ENCODE measurements at places on chromosomes 7 and 10. TPM values are rescaled to one million over a fixed set of nuclear protein-coding genes. Genes with fewer than 3 reads are reported as not detected.

Gene SORBS1
- total RNA-seq = 10.1 TPM

Gene MALSU1
- total RNA-seq = 58.1 TPM

Gene GOLGA7B
- total RNA-seq = 0.09 TPM

Gene PNLIPRP2
- 0.74 TPM for total RNA-seq

Gene UPK3BL2
- 0.21 TPM for total RNA-seq

Gene UCN3
- not detected for total RNA-seq

Gene EPHB4
- total RNA-seq = 106 TPM

Gene AFAP1L2
- 6.9 TPM for total RNA-seq

Gene JCAD
- total RNA-seq = 1.3 TPM

Gene ETV1
- 36.8 TPM for total RNA-seq

Gene CRPPA
- total RNA-seq = 1.4 TPM

Gene ANKMY2
- total RNA-seq = 68.5 TPM

Gene TYW1
- total RNA-seq = 23.1 TPM

Gene TFPI2
- total RNA-seq = 1.5 TPM

Gene ABCB4
- total RNA-seq = 0.50 TPM
